ENCODE measurements at places on chromosomes 2 and 18. TPM values are rescaled to one million over a fixed set of nuclear protein-coding genes. Genes with fewer than 3 reads are reported as not detected.

The CPS1 gene
- 2.0 TPM for total RNA-seq

The TIMM21 gene
- 27.6 TPM for total RNA-seq

The PROKR1 gene
- 0.11 TPM for total RNA-seq

The SMYD1 gene
- total RNA-seq, result not detected

The HOXD4 gene
- 7.8 TPM for total RNA-seq

GRCh38 chr18:57555134-57555533, 31.4 kb downstream of the FECH start:
- H3K27ac ChIP-seq, result no peak overlapping the region
- H3K4me3 ChIP-seq, result no peak overlapping the region
- H3K27me3 ChIP-seq, result no peaks in the 10 kb centered on the region
- H3K4me1 ChIP-seq, result no peaks in the 10 kb centered on the region

GRCh38 chr18:56461151-56461550, 177.2 kb downstream of the TXNL1 start:
- H3K4me1 ChIP-seq, result no peaks in the 10 kb centered on the region
- H3K27me3 ChIP-seq, result peaks cover 10% of the 10 kb centered on the region
- no peaks in the 10 kb centered on the region for H3K36me3 ChIP-seq
- DNase-seq, result no peak
- H3K4me3 ChIP-seq, result no peak overlapping the region

- no peak overlapping the region for H3K27ac ChIP-seq
- H3K4me1 ChIP-seq, result no peaks in the 10 kb centered on the region
- no peak overlapping the region for H3K4me3 ChIP-seq
- no peaks in the 10 kb centered on the region for H3K27me3 ChIP-seq
- no peaks in the 10 kb centered on the region for H3K36me3 ChIP-seq
- no peak for DNase-seq
Measured at GRCh38 chr18:46577546-46577945, 79.5 kb downstream of the LOXHD1 start.

DNA sequence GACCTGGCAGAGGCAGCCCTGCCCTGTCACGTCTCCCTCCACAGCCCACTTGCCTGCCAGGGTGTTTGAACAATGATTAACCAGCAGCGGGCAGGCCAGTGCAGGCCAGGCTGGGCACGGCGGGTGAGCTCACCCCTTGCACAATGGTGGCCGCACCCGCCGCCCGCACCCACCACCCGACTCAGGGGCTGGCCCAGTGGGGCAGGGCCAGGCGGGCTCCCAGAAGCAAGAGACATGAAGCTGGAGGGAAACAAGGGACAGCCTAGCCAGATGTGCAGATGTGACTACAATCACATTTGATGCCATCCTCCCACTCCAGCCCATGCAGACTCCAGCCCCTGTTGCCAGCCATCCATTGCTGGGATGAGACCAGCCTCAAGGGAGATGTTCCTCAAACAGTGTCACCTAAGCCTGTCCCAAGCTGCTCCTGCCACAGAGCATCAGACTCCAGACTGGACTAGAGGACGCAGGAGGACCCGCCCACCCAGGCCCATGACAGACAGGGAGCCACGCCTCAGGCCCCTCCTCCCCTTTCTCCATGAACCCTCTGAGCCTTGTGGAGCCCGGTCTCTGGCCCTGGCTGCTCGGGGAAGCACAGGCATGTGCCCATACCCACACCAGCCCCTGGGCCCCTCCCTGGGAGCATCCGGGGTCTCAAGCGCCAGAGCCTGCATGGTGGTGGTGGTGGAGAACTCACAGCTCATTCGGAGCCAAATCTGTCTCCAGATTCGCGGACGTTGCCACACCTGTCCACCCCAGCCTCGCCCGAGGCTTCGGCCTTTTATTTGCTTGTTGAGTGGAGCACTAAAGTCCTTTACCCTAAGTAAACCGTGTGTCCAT, 45.0 kb downstream of the SDC1 start:
- H3K27me3 ChIP-seq, result no peaks in the 10 kb centered on the region
- no peak overlapping the region for H3K27ac ChIP-seq
- H3K4me1 ChIP-seq, result peaks cover 14% of the 10 kb centered on the region
- no peak for DNase-seq

- H3K27me3 ChIP-seq, result no peaks in the 10 kb centered on the region
- H3K27ac ChIP-seq, result 0 out of 2 replicates have a peak overlapping the region, but pooled peaks have one; percentile 16
- H3K4me1 ChIP-seq, result no peaks in the 10 kb centered on the region
- peak; percentile 50 for DNase-seq
- no peak overlapping the region for H3K4me3 ChIP-seq
- no peaks in the 10 kb centered on the region for H3K36me3 ChIP-seq
Measured at GRCh38 chr2:202965810-202966460, 48.7 kb upstream of the NBEAL1 start.

GRCh38 chr2:220419647-220420046, 792.2 kb downstream of the SLC4A3 start:
- no peak overlapping the region for H3K27ac ChIP-seq
- no peaks in the 10 kb centered on the region for H3K27me3 ChIP-seq
- DNase-seq, result no peak
- no peaks in the 10 kb centered on the region for H3K36me3 ChIP-seq
- H3K4me3 ChIP-seq, result no peak overlapping the region

GRCh38 chr2:55116966-55117365, 66.7 kb upstream of the RTN4 start:
- peak overlapping the region; percentile 36 for H3K27ac ChIP-seq
- no peaks in the 10 kb centered on the region for H3K27me3 ChIP-seq
- no peak overlapping the region for H3K4me3 ChIP-seq
- DNase-seq, result no peak
- H3K36me3 ChIP-seq, result no peaks in the 10 kb centered on the region

- DNase-seq, result peak; percentile 58
- H3K4me3 ChIP-seq, result peak overlapping the region; percentile 70
- H3K36me3 ChIP-seq, result no peaks in the 10 kb centered on the region
- H3K4me1 ChIP-seq, result peaks cover 23% of the 10 kb centered on the region
- no peaks in the 10 kb centered on the region for H3K27me3 ChIP-seq
- H3K27ac ChIP-seq, result no peak overlapping the region
Measured at GRCh38 chr2:45169339-45170190, 160.3 kb upstream of the SIX2 start.

GRCh38 chr2:1964659-1965058, 220.3 kb upstream of the PXDN start:
- H3K36me3 ChIP-seq, result no peaks in the 10 kb centered on the region
- H3K27me3 ChIP-seq, result no peaks in the 10 kb centered on the region
- no peak overlapping the region for H3K27ac ChIP-seq
- no peaks in the 10 kb centered on the region for H3K4me1 ChIP-seq

- DNase-seq, result peak; percentile 72
- no peaks in the 10 kb centered on the region for H3K27me3 ChIP-seq
- H3K4me3 ChIP-seq, result no peak overlapping the region
- peaks cover 9% of the 10 kb centered on the region for H3K36me3 ChIP-seq
- no peak overlapping the region for H3K27ac ChIP-seq
Measured at GRCh38 chr2:218648088-218648786, 11.2 kb downstream of the ZNF142 start.

DNA sequence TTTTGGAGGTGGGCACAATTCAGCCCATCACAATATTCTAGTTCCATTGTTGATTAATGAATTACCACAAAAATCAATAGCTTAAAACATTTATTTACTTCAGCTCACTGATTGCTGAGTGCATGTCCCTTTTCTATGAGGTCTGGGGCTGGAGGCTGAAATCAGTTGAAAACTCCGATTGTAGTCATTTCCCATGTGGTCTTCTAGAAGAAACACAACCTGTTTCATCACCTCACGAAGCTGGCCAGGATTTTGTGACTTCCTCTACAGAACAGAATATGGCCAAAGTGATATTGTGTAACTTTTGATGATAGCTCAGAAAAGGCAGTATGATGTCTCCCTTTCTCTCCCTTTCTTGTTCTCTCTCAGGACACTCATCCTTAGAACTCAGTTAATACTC, 44.1 kb upstream of the CYRIA start:
- H3K27me3 ChIP-seq, result no peaks in the 10 kb centered on the region
- no peaks in the 10 kb centered on the region for H3K36me3 ChIP-seq

- DNase-seq, result peak; percentile 93
- no peak overlapping the region for H3K4me3 ChIP-seq
- no peaks in the 10 kb centered on the region for H3K36me3 ChIP-seq
- peaks cover 7% of the 10 kb centered on the region for H3K4me1 ChIP-seq
- H3K27ac ChIP-seq, result peak overlapping the region; percentile 43
- no peaks in the 10 kb centered on the region for H3K27me3 ChIP-seq
Measured at GRCh38 chr2:28356095-28356911, 36.4 kb upstream of the FOSL2 start.

DNA sequence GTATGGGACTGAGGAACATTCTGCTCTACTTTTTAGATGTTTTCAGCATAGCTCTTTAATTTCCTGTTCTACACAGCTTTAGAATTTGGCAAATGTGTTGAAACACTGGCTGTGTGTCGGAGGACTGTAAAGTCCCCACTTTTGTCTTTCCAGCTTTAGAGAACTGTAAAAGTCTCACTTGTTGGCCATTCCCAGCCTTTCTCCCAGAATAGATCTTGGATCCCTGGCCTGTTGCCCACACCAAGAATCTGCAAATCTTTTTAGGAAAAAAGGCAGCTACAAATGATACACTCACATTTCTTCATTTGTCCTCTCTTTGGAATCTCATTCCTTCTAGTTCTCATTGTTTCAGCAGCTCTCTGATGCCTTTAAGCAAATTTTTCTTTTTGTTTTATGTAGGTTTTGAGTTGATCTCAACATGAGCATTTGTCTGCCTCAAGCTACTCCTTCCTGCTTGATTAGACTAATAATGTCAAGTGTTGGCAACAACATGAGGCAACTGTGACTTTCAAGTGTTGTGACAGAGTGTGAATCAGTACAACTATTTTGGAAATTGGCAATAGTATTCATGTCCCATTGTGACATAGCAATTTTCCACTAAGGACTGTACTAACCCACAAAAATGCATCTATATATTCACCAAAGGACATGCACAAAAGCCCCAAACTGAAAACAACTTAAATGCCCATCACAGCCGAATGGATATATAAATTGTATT, 610.8 kb downstream of the EPHA4 start:
- H3K27ac ChIP-seq, result no peak overlapping the region

- H3K4me1 ChIP-seq, result no peaks in the 10 kb centered on the region
- H3K27ac ChIP-seq, result no peak overlapping the region
- H3K36me3 ChIP-seq, result no peaks in the 10 kb centered on the region
- DNase-seq, result no peak
- H3K27me3 ChIP-seq, result no peaks in the 10 kb centered on the region
Measured at GRCh38 chr2:237594514-237594871, 4.0 kb upstream of the RAB17 start.

- peaks cover 7% of the 10 kb centered on the region for H3K4me1 ChIP-seq
- H3K36me3 ChIP-seq, result no peaks in the 10 kb centered on the region
- H3K27me3 ChIP-seq, result no peaks in the 10 kb centered on the region
- no peak for DNase-seq
- H3K27ac ChIP-seq, result no peak overlapping the region
Measured at GRCh38 chr2:97974471-97974870, 21.3 kb downstream of the TMEM131 start.

- H3K4me1 ChIP-seq, result peaks cover under 1% of the 10 kb centered on the region
- H3K27ac ChIP-seq, result peak overlapping the region; percentile 86
- H3K36me3 ChIP-seq, result peaks cover 3% of the 10 kb centered on the region
- peak; percentile 84 for DNase-seq
- H3K27me3 ChIP-seq, result no peaks in the 10 kb centered on the region
Measured at GRCh38 chr2:37156071-37156856, 516 bp downstream of the EIF2AK2 start.

DNA sequence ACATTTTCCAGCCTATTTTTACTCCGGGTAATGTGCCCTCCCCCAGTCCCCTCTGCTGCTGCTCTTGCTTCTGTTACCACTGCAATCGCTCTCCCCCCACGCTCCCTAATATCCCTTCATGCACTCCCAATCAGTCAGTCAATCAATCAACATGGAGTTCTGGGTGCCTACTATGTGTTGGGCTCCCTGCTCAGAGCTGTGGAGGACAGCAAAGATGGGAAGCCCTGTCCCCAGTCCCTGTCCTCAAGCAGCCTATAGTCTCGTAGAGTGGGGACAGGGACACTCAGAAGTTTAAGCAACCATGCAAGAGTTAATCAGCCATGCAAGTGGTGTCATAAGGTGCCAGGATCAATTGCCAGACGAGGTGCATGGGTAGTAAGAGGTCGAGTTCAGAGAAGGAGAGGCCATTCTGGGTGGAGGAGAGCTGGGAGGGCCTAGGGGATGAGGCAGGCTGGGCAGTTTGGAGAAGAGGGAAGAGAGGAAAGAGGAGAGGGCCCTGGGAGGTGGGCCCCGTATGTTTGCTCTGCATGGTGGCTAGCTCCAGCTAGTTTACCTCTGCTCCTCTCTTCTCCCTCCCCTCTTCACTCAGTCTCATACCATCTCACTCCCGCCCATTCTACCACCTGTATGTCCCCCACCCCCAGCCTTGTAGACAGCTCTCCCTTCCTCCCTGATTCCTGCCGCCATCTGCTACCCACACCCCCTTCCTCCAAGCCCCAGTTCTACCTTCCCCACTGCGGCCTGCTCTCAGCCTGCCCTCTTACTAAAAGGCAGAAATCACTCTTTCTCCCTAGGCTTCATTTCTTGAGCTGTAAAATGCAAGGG, 3.9 kb downstream of the ASIC4 start:
- H3K4me1 ChIP-seq, result peaks cover 19% of the 10 kb centered on the region
- H3K4me3 ChIP-seq, result no peak overlapping the region
- H3K27me3 ChIP-seq, result peaks cover 12% of the 10 kb centered on the region
- H3K36me3 ChIP-seq, result no peaks in the 10 kb centered on the region
- DNase-seq, result no peak
- H3K27ac ChIP-seq, result no peak overlapping the region

- peak; percentile 41 for DNase-seq
- no peak overlapping the region for H3K4me3 ChIP-seq
- H3K36me3 ChIP-seq, result no peaks in the 10 kb centered on the region
Measured at GRCh38 chr2:162929571-162929970, 91.0 kb upstream of the KCNH7 start.

DNA sequence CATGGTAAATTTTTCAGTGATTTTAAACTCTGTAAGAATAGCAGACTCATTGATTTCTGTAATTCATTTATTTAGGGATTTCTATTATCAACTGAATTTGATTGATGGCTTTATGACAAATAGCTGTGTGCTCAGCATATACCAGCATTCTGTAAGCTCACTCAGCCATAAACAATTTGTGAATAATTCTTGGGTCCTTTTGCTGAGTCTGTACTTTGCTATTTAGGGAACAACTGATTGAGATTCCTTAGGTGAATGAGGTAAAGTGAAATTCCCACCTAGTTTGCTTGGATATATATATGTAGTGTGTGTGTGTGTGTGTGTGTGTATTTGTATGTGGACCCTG, 76.7 kb upstream of the CAVIN2 start:
- no peak for DNase-seq
- H3K4me1 ChIP-seq, result peaks cover 14% of the 10 kb centered on the region
- no peaks in the 10 kb centered on the region for H3K36me3 ChIP-seq
- no peak overlapping the region for H3K27ac ChIP-seq
